Activated CD8-positive, alpha-beta T cell treated with anti-CD3 and anti-CD28 coated beads, Interleukin-2, amount 10 ng/mL, durations not matched to agents 7 days and 5 days (primary cell): ENCODE measurements at places on chromosomes 7 and 10.

DNA sequence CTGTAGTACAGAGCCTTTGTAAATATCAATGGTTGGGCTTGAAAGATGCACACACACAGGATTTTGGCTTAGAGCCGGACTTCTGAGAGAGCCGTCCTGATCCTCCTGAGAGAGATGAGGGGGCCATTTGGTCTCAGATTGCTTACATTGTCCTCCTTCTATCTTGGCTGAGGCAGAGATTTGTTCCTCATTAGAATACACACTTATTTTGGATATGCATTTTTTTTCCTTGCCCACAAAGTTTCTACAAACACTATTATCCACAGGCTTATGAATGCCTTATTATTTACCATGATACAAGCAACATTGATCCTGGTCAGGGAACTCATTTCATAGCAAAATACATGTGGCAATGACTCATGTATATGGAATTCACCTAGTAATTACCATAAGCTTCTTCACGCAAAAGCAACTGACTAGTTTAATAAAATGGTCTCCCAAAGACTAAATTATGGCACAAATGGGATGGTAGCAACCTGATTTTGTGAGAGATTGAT, 175.3 kb downstream of the MDFIC start:
- DNase-seq: no peak
- H3K36me3 ChIP-seq: no peaks in the 10 kb centered on the region
- H3K4me3 ChIP-seq: no peak overlapping the region
- peaks cover 2% of the 10 kb centered on the region for H3K4me1 ChIP-seq
- no peak overlapping the region for H3K27ac ChIP-seq
- peaks cover 4% of the 10 kb centered on the region for H3K27me3 ChIP-seq

GRCh38 chr7:36013246-36014014, 139.6 kb upstream of the EEPD1 start:
- no peaks in the 10 kb centered on the region for H3K4me1 ChIP-seq
- no peak overlapping the region for H3K4me3 ChIP-seq
- no peaks in the 10 kb centered on the region for H3K27me3 ChIP-seq
- H3K27ac ChIP-seq: no peak overlapping the region

GRCh38 chr10:1546431-1547110, 190.8 kb downstream of the ADARB2 start:
- no peak for DNase-seq
- H3K27ac ChIP-seq: no peak overlapping the region
- no peaks in the 10 kb centered on the region for H3K27me3 ChIP-seq
- H3K4me3 ChIP-seq: no peak overlapping the region

- H3K27me3 ChIP-seq: no peaks in the 10 kb centered on the region
- no peak for DNase-seq
- H3K4me1 ChIP-seq: no peaks in the 10 kb centered on the region
- H3K27ac ChIP-seq: no peak overlapping the region
Measured at GRCh38 chr10:37379991-37380390, 254.6 kb downstream of the ANKRD30A start.

DNA sequence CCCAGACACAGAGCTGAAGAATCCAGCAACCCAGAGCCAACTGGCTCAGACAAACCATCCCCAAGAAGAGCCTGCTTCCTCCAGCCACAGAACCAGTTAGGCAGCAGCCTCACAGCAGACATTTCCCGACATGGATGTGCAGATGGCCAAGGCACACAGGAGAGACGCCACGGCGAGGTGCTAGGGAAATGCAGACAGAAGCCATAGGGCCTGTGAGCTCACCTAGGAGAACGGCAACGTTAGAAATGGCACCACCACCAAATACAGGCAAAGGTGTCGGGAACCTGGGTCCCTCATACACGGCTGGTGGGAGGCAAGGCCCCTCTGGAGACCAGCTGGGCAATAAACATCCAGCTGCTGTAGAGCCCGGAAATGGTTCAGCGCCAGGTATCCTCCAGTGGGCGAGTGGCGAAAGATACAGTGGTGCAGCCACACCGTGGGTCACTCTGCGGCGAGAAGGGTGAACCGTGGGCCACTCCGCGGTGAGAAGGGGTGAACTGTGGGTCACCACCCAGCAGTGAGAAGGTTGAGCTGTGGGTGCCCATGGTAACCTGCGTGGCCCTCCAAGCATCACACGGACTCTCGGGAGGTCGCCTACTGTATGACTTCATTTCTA, 31.2 kb downstream of the JAKMIP3 start:
- no peak overlapping the region for H3K27ac ChIP-seq
- peaks cover 24% of the 10 kb centered on the region for H3K4me1 ChIP-seq
- H3K4me3 ChIP-seq: no peak overlapping the region
- peaks cover 5% of the 10 kb centered on the region for H3K27me3 ChIP-seq
- no peak for DNase-seq

DNA sequence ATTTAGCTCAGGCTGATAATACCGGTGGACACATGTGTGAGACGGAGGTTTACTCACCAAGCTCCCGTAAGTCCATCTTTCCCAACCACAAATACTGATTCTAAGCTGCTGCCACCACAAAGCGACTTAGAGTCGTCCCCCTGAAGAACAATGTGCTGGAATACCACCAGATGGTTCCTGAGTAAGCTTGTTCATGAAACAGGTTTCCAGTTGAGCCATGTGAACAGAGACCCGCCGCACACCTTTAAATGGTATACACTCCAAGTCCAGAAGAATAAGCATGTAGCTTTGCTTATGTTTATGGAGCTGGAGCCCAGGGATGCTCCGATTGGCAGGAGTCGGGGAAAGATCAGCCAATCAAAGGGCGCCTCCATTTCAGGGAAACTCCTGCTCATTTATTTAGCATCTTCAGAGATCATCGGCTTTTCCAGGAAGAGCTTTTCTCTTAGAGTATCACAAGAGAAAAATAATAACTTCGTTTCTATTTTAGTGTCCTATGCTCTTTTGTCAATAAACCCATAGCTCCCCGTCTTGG, 261.6 kb upstream of the AOAH start:
- peaks cover 9% of the 10 kb centered on the region for H3K36me3 ChIP-seq
- DNase-seq: no peak
- no peak overlapping the region for H3K27ac ChIP-seq
- H3K4me1 ChIP-seq: peaks cover 26% of the 10 kb centered on the region

- H3K27ac ChIP-seq: no peak overlapping the region
- DNase-seq: no peak
- no peaks in the 10 kb centered on the region for H3K36me3 ChIP-seq
- no peaks in the 10 kb centered on the region for H3K27me3 ChIP-seq
- H3K4me3 ChIP-seq: no peak overlapping the region
Measured at GRCh38 chr10:52256832-52257691, 57.0 kb upstream of the DKK1 start.

- H3K27me3 ChIP-seq: no peaks in the 10 kb centered on the region
- DNase-seq: peak; percentile 58
- H3K36me3 ChIP-seq: no peaks in the 10 kb centered on the region
- no peak overlapping the region for H3K27ac ChIP-seq
- H3K4me3 ChIP-seq: no peak overlapping the region
- no peaks in the 10 kb centered on the region for H3K4me1 ChIP-seq
Measured at GRCh38 chr7:31744294-31744874, 57.4 kb downstream of the PPP1R17 start.

DNA sequence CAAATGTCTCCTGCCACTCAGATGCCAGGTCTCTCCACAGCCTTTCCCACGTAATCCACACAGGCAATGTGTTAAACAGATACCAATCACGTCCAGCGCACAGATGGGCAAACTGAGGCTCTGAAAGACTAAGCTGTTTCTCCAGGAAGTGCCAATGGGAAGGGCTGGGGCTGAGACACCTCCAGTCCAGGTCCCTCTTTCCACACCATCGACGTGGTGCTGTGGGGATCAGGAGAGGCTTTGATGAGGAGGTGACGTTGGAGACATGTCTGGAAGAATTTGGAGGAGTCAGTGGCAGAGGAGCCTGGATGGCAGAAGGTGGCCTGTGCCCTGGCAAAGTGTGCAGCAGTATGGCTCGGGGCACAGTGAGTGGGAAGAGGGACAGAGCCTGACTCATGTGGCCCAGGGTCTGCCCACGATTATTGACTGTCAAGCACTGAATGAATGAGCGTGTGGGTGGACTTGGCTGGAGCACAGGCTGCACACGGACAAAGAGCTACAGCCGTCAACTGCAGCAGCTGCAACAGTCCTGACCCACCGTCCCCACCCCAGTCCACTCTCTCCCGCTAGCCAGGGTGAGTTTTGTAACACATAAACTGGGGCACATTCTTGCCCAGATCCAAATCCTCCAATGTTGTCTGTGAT, 40.8 kb upstream of the HSPA12A start:
- no peak overlapping the region for H3K27ac ChIP-seq
- no peaks in the 10 kb centered on the region for H3K36me3 ChIP-seq
- H3K27me3 ChIP-seq: peaks cover 4% of the 10 kb centered on the region
- peaks cover 12% of the 10 kb centered on the region for H3K4me1 ChIP-seq
- no peak overlapping the region for H3K4me3 ChIP-seq
- no peak for DNase-seq

GRCh38 chr10:79020015-79020491, 48.7 kb upstream of the ZMIZ1 start:
- H3K27ac ChIP-seq: no peak overlapping the region
- peaks cover 4% of the 10 kb centered on the region for H3K27me3 ChIP-seq
- no peaks in the 10 kb centered on the region for H3K36me3 ChIP-seq
- DNase-seq: no peak
- peaks cover 2% of the 10 kb centered on the region for H3K4me1 ChIP-seq
- no peak overlapping the region for H3K4me3 ChIP-seq

DNA sequence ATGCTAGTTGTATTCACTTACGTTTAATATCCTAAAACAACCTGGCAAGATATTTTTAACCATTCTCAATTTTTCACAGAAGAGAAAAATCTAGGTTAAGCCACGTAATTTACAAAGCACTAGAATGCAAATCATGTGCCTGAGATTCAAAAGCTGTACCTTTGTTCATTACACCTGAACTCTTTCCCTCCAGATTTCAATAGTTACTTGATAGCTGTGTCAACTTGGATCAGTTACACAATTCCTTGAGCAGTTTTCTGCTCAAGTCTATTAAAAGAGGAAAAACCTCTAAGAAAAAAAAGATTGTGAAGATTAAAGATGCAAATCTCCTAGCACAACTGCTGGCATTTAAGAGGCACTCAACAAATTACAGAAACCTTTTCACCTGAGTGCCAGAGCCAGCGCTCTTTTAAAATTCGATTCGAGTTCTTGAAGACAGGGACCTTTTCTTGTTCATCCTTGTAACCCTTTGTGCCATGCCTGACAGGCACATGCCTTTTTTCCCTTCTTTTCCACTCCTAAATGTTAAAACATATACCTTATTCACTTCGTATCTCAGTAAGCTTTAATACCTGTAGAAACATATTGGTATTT, 886 bp downstream of the NSUN6 start:
- no peaks in the 10 kb centered on the region for H3K27me3 ChIP-seq
- H3K4me3 ChIP-seq: peak overlapping the region; percentile 90
- peak overlapping the region; percentile 96 for H3K27ac ChIP-seq
- H3K4me1 ChIP-seq: peaks cover 41% of the 10 kb centered on the region
- DNase-seq: no peak

DNA sequence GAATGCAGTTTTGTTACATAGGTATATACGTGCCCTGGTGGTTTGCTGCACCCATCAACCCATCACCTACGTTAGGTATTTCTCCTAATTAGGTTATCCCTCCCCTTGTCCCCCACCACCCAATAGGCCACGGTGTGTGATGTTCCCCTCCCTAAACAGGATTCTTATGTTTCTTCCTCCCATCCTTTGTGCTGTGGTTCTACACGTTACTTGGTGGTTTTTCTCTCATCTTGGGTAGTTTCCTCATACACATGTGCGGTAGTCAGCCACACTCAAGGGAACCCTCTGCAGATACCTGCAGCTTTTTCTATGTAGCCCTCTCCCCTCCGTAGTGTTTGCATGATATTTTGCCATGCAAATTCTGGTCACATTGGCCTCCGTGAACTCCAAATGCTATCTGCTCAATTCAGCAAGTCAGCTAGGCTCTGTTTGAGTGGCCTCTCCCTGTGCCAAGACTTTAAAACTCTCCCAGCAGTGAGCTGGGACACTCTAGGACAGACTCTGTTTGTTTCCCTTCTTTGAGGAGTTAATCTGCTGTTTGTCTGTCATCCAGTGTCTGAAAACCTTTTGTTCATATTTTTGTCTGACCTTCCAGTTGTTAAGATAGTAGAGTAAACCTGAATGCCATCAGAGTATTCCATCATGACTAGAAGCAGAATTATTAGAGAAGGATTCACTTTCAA, 41.0 kb downstream of the RABGEF1 start:
- no peak overlapping the region for H3K27ac ChIP-seq
- H3K4me3 ChIP-seq: no peak overlapping the region

DNA sequence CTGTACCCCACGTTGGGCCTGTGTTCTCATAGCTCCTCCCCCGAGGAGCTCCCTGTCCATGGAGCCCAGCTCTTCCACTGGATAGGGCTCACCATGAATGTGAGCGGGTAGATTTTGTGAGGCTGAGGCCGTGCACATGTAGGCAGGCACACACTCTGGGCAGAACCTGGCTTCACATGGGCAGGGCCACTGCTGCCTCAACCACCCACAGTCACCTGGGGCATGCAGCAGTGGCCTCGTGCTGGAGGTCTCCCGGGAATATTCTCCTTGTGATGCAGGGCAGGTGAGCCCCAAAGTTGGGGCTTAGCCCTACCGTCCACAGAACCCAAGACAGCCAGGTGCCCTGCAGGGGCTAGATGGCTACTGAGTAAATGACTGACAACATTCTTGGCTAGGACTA, 116.6 kb downstream of the TMEM130 start:
- no peaks in the 10 kb centered on the region for H3K4me1 ChIP-seq
- H3K27me3 ChIP-seq: no peaks in the 10 kb centered on the region
- H3K4me3 ChIP-seq: no peak overlapping the region
- DNase-seq: no peak
- H3K27ac ChIP-seq: no peak overlapping the region
- H3K36me3 ChIP-seq: no peaks in the 10 kb centered on the region

- peaks cover 10% of the 10 kb centered on the region for H3K27me3 ChIP-seq
- H3K4me3 ChIP-seq: no peak overlapping the region
- no peak overlapping the region for H3K27ac ChIP-seq
- H3K4me1 ChIP-seq: peaks cover 7% of the 10 kb centered on the region
- DNase-seq: no peak
- H3K36me3 ChIP-seq: no peaks in the 10 kb centered on the region
Measured at GRCh38 chr7:148265896-148266295, 324.7 kb upstream of the C7orf33 start.

DNA sequence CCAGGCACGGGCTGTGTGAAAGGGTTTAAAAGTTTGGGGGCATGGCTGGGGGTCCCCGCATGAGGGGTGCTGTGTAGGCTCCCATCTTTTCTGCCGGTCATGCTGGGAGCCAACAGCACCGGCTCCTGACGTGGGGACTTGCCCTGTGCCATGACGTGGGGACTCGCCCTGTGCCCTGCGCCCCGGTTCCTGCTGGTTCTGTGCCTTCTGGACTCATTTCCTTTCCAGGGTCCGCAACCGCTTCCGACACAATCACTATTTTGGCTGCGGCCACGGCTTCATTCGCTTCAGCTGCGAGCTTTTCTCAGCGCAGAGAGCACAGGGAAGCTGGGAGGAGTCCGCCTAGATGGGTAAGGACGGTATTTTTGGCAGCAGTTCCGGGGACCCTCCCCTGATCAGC, 7.6 kb upstream of the GIMAP8 start:
- no peak overlapping the region for H3K4me3 ChIP-seq
- H3K36me3 ChIP-seq: peaks cover 26% of the 10 kb centered on the region
- H3K27ac ChIP-seq: no peak overlapping the region
- no peak for DNase-seq
